ENCODE measurements at places on chromosomes 3 and 15. TPM values are rescaled to one million over a fixed set of nuclear protein-coding genes. Genes with fewer than 3 reads are reported as not detected.

Gene POMGNT2
- total RNA-seq: 18.5 TPM

Gene PLAAT1
- 11.6 TPM for total RNA-seq

Gene CPNE9
- not detected for total RNA-seq

Gene THPO
- total RNA-seq: 0.74 TPM

Gene KNG1
- not detected for total RNA-seq

Gene ANAPC13
- 158 TPM for total RNA-seq

Gene GOLGA8S
- not detected for total RNA-seq

Gene KIF15
- 15.7 TPM for total RNA-seq

Gene RBPMS2
- 0.48 TPM for total RNA-seq

Gene TFRC
- total RNA-seq: 286 TPM

Gene SPSB4
- 1.9 TPM for total RNA-seq

Gene MINAR1
- 1.3 TPM for total RNA-seq

Gene ZIC4
- total RNA-seq: 0.21 TPM

Gene UPK1B
- total RNA-seq: not detected

Gene PLSCR2
- not detected for total RNA-seq

Gene RASL12
- total RNA-seq: 0.04 TPM

Gene ERICH6
- total RNA-seq: 0.06 TPM

Gene WDR93
- not detected for total RNA-seq

Gene OXTR
- 0.27 TPM for total RNA-seq

Gene BDH1
- total RNA-seq: 4.9 TPM

Gene AGBL1
- total RNA-seq: not detected

Gene MAGI1
- 1.4 TPM for total RNA-seq

Gene DPPA4
- 0.04 TPM for total RNA-seq

Gene PLXND1
- total RNA-seq: 65.3 TPM

Gene GPR87
- 0.23 TPM for total RNA-seq

Gene FAM98B
- 5.8 TPM for total RNA-seq

Gene TBC1D5
- total RNA-seq: 15.4 TPM

Gene PDCD10
- total RNA-seq: 121 TPM

Gene CASR
- total RNA-seq: not detected

Gene P2RY1
- 0.90 TPM for total RNA-seq

Gene FLNB
- total RNA-seq: 47.2 TPM

Gene SERINC4
- not detected for total RNA-seq

Gene SLC27A2
- not detected for total RNA-seq

Gene SV2B
- 0.04 TPM for total RNA-seq

Gene RGMA
- 0.29 TPM for total RNA-seq

Gene GOLGA8Q
- total RNA-seq: 0.58 TPM

Gene PTPRG
- total RNA-seq: 15.7 TPM

Gene IL17RC
- total RNA-seq: 23.0 TPM

Gene CLDN1
- total RNA-seq: 0.12 TPM

Gene ACSBG1
- total RNA-seq: 1.4 TPM

Gene MFAP1
- total RNA-seq: 42.2 TPM

Gene NEDD4
- total RNA-seq: 35.6 TPM

Gene KLHL25
- total RNA-seq: 2.4 TPM

Gene MAP6D1
- total RNA-seq: 1.0 TPM

Gene NR1I2
- not detected for total RNA-seq

Gene MCTP2
- 27.0 TPM for total RNA-seq

Gene CLRN1
- not detected for total RNA-seq

Gene ATP13A4
- total RNA-seq: 0.02 TPM

Gene CCDC13
- total RNA-seq: not detected

Gene ADGRG7
- total RNA-seq: not detected

Gene DOCK3
- total RNA-seq: 0.02 TPM

Gene OIP5
- 40.1 TPM for total RNA-seq

Gene CYP19A1
- total RNA-seq: 4.8 TPM

Gene ISLR
- total RNA-seq: 0.06 TPM

Gene CHRM5
- total RNA-seq: not detected

Gene DUOXA2
- total RNA-seq: not detected

Measured in H4 (cell line).